ENCODE measurements at places on chromosomes 2 and 18.

- DNase-seq: no peak
Observed at GRCh38 chr2:166433457-166433856, 57.7 kb upstream of the SCN9A start.

- no peak for DNase-seq
Observed at GRCh38 chr2:199558156-199558555, 100.4 kb upstream of the SATB2 start.

- DNase-seq: no peak
Observed at GRCh38 chr18:52395146-52395852, 55.3 kb downstream of the DCC start.

DNA sequence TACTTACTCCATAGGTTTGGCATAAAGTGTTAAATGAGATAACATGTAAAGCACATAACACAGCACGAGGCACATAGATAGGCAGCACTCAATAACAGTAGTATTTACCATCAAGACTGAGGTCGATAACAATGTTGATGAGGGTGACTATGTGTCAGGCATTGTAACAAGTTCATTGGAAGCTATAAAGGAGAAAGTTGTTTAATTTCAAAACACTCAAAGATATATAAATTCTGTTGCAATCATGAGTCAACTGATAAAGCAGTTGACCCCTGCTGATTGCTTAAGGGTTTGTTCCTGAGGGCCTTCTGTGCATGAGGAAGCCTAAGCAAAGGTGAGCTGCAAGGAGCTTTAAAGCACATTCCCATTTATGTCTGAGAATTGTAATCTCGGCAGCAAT lies 760.5 kb downstream of the SATB2 start:
- no peak for DNase-seq

- no peak for DNase-seq
Observed at GRCh38 chr2:8500124-8501054, 181.5 kb upstream of the ID2 start.

GRCh38 chr2:42045352-42045751 lies 2.5 kb upstream of the PKDCC start:
- DNase-seq: no peak

- no peak for DNase-seq
Observed at GRCh38 chr2:36477746-36478145, 120.2 kb downstream of the FEZ2 start.

- no peak for DNase-seq
Observed at GRCh38 chr2:24418166-24418841, 58.0 kb upstream of the ITSN2 start.

GRCh38 chr2:160494201-160494644 lies 616 bp upstream of the RBMS1 start:
- DNase-seq: no peak

- no peak for DNase-seq
Observed at GRCh38 chr2:164134336-164134735, 398.5 kb upstream of the FIGN start.

GRCh38 chr2:55311444-55311870 lies 42.4 kb upstream of the MTIF2 start:
- DNase-seq: peak; percentile 38

DNA sequence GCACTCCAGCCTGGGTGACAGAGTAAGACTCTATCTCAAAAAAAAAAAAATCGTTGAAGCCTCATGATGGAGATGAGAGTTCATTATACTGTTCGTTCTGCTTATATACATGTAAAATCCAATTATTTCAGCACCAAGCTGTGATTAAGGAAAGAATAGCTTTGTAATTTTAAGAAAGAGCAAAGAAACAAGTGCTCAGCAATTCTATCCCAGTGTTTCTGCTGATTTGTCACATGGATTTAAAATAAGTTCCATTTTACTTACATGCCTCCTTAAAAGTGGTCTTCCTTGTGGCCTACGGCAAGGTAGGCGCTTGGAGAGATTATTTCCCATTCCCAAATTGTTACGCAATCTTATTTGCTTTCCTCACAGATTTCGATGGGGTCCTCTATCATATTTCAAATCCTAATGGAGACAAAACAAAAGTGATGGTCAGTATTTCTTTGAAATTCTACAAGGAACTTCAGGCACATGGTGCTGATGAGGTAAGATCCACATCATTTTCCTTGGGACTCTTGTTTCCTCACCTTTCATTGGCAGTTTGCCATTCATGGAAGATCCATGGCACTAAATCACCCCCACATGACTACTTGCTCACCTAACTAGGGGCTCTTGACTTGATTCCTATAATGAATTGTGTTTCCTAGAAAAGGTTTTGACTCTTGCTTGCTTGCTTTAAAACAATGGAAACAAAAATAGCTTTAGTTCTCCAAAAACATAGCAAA lies 11.5 kb downstream of the ARPC2 start:
- no peak for DNase-seq

DNA sequence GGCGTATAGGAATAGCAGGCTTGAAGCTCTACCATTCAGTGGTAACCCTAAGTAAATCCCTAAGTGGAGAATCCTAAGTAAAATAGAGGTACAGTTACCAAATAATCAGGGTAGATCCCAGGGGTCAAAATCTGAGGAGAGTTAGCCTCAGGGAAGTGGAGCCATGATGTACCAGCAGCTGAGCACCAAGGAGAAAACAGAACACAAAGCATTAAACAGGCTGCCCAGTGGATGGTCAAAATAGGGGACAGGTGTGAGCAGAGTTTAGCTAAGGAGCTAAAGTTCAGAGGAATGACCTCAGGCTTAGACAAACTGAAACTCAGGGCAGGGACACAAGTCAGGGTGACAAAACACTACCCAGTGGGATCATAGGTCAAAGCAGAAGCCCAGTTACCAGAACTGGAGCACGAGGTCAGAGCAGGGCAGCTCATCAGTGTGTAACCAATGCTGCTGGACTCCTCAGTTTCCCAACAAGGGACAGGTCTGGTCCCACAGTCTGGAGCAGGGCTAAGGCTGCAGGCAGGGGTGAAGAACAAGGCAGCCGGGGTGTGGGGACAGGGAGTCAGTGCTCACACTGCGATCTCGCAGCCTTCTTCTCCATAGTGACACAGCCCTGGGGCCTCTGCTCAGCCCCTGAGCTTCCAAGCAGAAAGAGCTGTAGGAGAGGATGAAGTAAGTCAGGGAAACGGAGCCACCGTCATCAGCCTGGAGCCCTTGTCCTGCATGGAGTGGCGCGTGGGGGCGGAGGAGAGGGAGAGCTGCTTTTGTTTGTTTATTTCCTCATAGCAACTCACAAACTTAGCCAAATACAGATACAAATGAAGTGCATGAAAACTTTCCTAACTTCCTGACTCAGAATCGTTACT lies 264.0 kb downstream of the MREG start:
- no peak for DNase-seq

DNA sequence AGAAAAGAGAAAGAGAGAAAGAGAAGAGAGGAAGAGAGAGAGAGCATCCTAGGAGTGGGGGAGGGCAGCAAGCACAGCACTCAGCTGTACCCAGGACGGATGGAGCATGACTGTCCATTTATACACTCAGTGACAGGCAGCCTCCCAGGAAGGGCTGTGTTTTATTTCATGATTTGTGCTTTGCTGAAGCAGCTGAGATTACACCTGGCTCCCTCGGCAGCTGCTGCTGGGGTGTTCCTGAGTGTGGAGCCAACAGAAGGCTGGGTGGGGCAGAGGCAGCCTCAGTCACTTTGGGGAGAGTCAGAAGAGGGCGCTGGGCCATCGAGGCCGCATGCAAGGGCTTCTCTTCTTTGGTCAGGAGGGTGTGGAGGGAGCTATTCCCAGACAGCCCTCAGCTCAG lies 47.8 kb upstream of the TEX51 start:
- DNase-seq: no peak

DNA sequence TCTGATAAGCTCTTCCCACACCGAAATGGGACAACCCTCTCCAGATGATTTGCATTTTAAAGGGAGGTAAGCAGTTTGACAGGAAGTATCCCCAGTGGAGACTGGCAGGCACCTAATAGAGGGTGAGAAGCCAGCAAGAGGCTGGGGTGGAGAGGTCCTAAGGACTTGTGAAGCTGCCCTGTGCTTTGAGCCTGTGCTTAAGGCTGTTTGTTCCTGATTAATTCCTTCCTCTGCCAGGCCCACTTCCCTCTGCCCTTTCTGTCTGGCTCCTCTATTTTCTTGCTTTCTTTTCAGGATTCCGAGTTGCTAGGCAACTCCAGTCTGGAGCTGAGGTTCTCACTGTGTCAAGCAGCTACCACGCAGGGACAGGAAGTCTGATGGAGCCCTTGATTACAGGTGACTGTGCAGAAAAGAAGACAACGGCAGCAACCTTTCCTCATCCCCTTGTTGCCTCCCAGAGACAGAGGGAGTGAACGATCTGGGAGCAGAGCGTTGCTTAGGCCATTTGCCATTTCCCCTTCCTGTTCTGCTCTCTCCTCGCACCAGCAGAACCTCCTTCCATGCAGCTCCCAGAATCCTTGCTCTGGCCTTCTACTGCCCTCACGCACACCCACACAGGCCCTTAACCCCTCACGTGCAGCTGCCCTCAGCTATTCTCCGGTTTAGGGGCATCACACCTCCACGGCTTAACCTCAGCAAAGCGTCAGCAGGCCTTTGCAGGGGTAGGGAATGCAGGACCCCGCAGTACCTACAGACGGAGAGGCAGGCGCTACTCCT lies 103.6 kb upstream of the CELF4 start:
- no peak for DNase-seq

DNA sequence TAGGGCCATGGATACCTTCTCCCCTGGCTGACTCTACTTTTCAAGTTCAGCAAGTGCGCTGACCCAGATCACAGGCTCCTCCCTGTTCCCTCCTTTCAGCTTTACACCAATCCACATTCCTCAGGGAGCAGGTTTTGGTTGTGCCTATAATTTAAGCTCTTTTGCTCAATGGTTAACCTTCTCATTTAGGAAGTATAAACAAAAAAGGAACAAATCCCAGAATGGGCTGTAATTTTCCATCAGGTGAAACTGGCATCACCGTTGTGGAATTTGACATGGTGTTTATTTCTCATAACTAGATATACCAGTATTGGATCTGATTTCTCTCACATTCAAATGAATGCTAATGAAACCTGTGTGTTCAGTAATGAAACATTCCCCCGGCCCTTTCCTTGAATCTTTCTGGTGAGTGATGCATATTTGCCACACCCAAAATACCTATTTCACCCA lies 13.6 kb downstream of the STRN start:
- DNase-seq: no peak

DNA sequence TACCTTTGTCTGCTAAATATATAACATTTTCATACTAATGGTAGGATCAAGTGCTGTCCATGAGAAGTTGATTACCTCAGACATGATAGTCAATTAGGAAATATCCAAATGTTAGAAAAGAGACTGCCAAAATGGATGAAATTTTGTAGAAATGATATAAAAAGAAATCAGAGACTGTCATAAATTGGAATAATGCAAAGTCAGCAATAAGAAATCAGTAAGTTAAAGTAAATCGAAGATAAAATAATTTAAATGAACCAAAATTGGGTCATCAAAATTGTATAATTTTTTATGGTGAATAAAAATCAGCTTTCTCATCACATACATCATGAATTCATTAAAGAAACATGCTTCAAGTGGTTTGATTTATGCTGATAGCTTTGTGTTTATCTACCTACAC lies 165.3 kb upstream of the CDH2 start:
- no peak for DNase-seq

DNA sequence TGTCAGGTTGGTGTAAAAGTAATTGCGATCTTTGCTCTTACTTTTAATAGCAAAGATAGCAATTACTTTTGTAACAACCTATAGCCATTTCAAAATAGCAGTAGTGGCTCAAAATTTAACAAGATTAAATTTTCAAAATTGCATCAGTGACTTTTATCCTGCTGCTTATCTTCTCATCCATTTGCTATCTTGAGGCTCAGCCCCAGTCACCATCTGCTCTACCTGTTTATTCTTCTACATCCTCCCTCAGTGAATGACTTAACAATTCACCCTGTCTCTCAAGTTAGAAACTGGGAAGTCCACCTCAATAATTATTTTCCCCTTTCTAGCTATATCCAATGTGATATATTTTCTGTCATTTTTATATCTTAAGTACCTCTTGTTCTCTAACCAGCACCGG lies 148.6 kb upstream of the ZNF804A start:
- DNase-seq: no peak

GRCh38 chr2:187011206-187011832 lies 162.3 kb upstream of the ZSWIM2 start:
- no peak for DNase-seq

DNA sequence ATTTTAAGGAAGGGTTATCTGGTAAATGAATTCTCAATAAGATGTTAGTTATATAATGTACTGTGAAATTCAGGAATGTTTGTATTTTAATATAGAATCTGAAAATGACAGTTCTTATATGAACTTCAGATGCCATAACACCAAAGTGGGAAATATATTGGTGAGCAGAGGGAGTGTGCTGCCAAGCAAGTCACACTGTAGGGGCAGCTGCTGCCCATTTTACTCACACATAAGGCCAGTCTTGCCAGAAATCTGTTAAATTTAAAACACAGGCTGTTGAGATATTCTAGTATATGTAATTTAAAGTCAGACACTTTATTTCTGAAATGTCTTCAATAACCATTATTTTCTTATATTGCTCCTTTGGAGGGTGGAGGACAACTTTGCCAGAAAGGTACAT lies 34.6 kb upstream of the C1GALT1C1L start:
- no peak for DNase-seq

GRCh38 chr2:132701810-132702209 lies 31.8 kb upstream of the LYPD1 start:
- DNase-seq: peak; percentile 50

- no peak for DNase-seq
Observed at GRCh38 chr18:26908906-26909305, 43.4 kb upstream of the AQP4 start.

- no peak for DNase-seq
Observed at GRCh38 chr18:54125429-54125828, 99.0 kb downstream of the MBD2 start.

GRCh38 chr2:162233197-162233596 lies 10.0 kb downstream of the FAP start:
- DNase-seq: peak; percentile 74

- no peak for DNase-seq
Observed at GRCh38 chr2:26542194-26542455, 64.2 kb upstream of the OTOF start.

GRCh38 chr2:63044362-63045327 lies 6.0 kb upstream of the OTX1 start:
- DNase-seq: no peak

- DNase-seq: peak; percentile 99
Observed at GRCh38 chr2:109324861-109325260, 195.9 kb downstream of the SH3RF3 start.

- no peak for DNase-seq
Observed at GRCh38 chr2:113305146-113305545, 26.4 kb upstream of the PAX8 start.

DNA sequence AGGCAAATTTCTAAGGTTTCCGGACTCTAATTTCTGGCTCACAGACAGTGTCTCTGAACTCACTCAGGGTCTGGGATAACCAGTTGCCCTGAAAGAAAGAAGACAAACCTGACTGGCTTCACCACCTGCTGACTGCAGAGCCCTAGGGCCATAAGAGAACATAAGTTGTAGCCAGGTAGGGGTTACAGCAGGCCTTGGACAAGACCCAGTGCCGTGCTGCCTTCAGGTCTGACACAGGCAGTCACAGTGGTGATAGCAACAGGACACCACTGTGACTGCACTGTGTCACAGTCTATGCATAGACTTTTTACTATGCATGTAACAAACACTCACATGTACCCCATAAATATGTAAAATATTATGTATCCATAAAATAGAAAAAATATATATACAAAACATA lies 508.5 kb downstream of the PID1 start:
- no peak for DNase-seq

Measured in stromal cell of bone marrow (primary cell).